Panc1 (cell line): ENCODE measurements at places on chromosomes 2 and 18.

DNA sequence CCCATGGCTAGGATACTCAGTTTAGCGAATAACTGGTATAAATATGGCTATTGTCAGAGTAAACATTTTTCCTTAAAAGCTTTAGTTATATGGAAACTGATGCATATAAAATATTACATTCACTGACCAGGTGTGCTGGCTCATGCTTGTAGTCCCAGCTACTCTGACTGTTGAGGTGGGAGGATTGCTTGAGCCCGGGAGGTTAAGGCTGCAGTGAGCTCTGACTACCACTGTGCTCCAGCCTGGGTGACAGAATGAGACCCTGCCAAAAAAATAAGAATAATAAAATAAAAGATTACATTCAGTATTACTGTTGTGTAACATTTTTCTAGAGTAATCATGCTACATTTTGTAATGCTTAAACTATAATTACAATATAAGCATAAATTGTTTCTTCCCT, 350.4 kb upstream of the FSIP2 start:
- no peak for DNase-seq

- no peak for DNase-seq
Measured at GRCh38 chr2:205772983-205773382, 90.7 kb downstream of the NRP2 start.

DNA sequence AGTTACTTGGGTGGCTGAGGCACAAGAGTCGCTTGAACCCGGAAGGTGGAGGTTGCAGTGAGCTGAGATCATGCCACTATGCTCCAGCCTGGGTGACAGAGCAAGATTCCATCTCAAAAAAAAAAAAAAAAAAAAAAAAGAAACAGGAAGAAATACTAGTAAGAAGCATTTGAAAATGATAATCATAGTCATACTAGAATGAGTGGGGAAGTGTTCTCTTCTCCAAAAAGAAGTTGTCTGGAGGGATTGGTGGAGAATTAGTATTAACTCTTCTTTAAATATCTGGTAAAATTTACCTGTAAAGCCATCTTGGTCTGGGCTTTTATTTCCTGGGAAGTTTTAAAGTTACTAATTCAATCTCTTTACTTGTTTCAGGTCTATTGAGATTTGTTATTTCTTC, 131.8 kb downstream of the FAM210A start:
- DNase-seq, result no peak

GRCh38 chr2:1752751-1753150, 8.4 kb upstream of the PXDN start:
- DNase-seq, result no peak

- no peak for DNase-seq
Measured at GRCh38 chr2:158997037-158997790, 28.8 kb downstream of the TANC1 start.

GRCh38 chr18:3541549-3542386, 91.8 kb downstream of the TGIF1 start:
- no peak for DNase-seq

GRCh38 chr2:180356676-180357075, 349.6 kb upstream of the CWC22 start:
- no peak for DNase-seq

DNA sequence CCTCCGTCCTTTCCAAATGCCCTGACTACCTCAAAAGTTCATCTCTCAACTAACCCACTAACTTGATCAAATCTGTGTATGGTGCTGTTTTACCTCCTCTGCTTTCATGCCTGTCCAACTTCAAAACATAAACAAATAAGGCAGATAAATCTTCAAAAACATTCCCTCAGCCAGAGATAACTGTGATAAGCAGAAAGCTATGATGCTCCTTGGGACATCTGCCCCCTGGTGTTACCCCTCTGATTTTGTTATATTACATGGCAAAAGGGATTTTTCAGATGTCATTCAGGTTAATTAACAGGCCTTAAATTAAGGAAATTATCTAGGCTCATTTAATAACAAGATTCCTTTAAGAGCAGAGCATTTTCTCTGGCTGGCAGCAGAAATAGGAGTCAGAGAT, 810.8 kb upstream of the CHAC2 start:
- no peak for DNase-seq

DNA sequence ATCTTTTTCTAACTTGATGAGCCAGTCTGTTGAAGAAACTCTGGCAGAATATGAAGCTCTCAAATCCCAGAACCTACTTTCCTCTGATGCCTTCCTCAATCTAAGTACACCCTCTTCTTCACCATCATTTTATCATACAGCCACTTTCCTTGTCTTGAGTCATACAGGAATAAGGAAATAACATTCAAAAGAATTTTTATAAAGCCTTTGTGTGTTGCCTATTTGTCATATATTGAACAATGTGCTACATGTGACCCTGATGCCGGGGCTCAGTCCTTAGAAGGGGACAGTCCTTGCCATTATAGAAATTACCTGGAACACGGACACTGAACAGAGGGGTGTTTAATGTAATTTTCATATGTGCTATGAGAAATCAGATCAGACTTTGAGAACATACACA, 27.4 kb downstream of the RAPGEF4 start:
- DNase-seq, result no peak

GRCh38 chr18:27668158-27668557, 483.1 kb upstream of the CHST9 start:
- DNase-seq, result no peak

- no peak for DNase-seq
Measured at GRCh38 chr2:126880817-126881216, 17.9 kb upstream of the TEX51 start.

DNA sequence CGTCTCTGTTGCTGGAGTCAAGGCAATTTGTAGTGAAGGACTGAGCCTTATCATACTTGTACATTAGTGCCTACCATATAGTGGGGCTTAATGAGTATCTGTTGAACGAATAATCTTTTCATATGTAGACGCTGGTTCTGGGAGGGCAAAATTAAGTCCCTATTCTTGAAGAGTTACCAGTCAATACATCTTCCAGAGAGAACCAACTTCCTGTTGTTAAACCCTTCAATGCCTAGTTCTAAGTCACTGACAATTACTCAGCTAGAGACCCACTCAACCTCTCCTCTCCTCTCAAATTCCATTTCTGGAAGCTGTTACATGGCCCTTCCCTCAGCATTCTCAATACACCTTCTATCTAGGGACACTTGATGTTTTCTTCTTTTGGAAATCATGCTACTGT, 1.1 kb upstream of the MOB4 start:
- DNase-seq, result no peak

DNA sequence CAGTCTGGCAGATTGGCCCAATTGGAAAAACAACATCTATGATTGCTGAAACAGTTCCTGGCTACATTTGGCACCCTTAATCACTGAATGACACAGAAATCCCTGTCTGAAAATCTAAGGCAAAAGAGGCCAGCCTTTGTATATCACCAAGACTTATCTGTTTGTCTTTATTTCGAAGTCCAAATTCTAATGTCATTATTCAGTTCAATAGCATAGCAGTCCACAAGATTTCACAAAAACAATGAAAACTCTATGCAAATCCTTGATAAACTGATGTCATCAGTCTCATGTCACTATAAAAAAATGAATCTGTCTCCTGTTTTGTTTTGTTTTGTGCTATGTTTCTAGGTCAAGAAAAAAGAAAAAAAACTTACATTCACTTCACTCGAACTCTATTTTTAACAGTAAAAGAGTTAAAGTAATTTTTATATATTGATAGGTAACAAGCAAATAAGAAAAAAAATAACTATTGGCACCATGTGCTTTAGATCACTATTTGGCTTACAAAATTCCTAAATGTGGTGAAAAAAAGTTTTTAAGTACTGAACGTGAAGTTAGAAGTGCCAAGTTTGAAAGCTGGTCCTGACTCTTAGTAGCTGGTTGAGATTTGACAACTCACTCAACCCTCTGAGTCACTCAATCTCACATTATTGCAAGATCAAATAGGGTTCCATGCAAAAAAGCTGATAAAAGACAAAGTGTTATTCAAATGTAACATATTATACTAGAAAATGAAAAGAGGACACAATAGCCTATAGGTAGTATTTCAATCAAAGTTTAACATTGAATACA, 359.3 kb downstream of the IRS1 start:
- no peak for DNase-seq

DNA sequence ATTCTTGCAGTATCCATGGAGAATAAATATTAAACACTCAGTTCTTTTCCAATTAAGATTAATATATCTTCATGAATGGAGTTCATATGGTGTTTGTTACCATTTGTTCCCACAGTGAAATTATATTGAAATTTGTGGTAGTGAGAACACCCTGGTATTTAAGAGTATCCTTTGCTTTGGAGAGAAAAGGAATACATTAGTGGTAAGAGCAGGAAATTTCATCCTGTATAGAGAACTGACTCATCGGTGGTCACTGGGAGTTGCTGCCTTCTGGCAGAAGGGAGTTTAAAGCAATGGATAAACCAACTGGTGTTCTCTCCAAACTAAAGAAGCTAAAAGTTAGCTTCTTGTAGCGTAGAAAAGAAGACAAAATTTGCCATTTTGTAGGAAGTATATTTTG, 107.3 kb downstream of the MYO1B start:
- DNase-seq, result no peak

GRCh38 chr18:56563568-56563967, 74.8 kb downstream of the TXNL1 start:
- no peak for DNase-seq

DNA sequence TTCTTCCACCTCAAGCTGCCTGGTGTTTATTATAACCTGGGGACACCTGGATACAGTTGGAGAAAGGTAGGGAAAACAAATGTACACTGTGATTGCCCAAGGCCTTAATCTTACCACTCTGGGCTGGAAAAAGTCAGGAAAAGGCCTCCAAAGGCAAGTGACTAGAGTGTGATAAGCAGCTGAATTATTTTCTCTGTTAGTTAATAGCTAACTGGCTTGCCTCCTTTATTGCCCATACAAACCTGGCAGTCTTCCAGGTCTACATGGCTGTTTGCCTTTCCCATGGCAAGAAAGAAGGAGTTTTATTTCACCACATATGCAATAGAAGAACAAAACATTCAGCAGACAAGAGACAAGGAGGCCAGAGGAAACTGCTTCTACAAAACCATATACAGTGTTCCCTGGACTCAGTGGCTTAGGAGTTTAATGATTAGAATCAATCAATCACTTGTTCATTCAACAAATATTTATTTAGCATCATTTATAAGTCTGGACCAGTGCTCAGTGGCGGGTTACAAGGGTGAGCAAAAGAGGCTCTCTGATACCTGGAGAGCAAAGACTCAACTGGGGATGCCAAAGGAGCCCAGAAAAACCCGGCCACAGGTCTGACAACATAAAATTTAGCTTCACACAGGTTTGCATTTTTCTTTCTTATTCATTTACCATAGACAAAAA, 27.5 kb upstream of the SUCLG1 start:
- no peak for DNase-seq

DNA sequence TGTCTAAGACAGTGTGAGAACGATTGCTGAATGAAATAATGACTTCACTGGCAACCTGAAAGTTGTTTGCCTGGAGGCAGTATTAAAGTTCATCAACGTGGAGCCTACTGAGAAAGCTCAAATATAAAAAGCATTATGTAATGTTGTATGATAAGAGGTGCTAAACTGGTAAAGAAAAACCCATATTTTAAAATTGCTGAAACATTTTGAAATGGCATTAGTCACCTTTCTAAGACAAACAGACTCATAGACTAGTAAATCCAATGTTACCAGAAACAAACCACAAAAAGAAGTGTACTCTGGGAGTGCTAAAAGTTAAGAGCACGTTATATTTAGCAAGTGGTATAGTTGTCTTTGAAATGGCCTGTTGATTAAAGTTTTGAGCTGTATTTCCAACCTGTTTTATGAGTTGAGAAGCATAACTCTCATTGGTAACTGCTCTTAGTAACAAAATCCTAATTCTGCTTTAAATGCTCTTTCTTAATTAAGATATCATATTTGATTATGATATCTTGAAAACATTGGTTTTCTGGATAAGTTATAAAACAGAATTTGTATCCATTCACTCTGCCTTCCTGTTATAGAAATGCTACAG, 62.7 kb downstream of the CYP1B1 start:
- no peak for DNase-seq

DNA sequence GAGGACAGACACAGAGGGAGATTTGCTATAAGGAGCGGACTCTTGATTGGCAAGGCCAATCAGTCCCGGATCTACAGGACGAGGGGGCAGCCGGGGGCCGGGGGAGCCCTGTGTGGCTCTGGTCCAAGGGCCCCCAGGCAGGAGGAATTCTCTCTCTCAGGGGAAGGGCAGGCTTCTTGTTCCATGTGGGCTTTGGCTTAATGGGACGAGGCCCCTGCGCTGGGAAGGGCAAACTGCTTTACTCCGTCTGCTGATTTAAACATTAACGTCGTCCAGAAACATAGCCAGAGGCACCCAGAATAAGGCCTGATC, 75.9 kb downstream of the TMEM18 start:
- no peak for DNase-seq

GRCh38 chr18:26637983-26638382, 89.6 kb upstream of the KCTD1 start:
- DNase-seq, result no peak

- no peak for DNase-seq
Measured at GRCh38 chr2:145411493-145411892, 891.6 kb upstream of the ZEB2 start.

GRCh38 chr18:44824884-44825283, 144.2 kb downstream of the SETBP1 start:
- no peak for DNase-seq

DNA sequence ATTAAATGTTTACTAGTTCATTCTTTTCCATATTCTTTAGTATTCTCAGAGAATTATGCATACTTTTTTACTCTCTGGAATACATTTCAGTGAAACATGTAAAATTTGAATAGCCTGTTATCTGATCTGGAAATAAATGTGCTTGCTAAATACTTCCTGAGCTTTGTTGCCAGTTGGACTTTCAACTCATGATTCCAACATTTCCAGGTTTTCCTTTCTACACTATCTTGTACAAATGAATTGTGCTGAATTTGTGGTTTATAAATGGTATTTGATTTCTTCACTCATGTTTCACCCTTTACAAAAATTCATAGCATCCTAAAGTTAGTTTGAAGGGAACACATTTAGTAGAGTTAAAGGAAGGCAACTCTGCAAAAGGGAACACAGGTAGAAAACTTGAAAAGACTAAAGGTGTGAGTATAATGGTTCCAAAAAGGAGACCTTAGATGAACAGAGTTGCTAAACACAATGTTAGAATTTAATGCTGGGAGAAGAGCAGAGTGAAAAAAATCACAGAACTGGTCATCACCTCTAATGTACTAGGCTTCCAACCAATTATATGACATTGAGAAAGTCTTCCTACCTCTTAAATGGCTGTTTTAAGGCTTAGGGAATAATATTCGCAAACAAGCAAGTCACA, 28.6 kb downstream of the SYT4 start:
- no peak for DNase-seq

- no peak for DNase-seq
Measured at GRCh38 chr18:75183973-75184493, 24.9 kb downstream of the PTGR3 start.

GRCh38 chr2:24616616-24617015, 125.6 kb downstream of the NCOA1 start:
- DNase-seq, result no peak

- no peak for DNase-seq
Measured at GRCh38 chr18:27497246-27497645, 312.1 kb upstream of the CHST9 start.

GRCh38 chr2:234285541-234285940, 211.3 kb downstream of the ARL4C start:
- DNase-seq, result no peak
